DMS79 (cell line): ENCODE measurements at places on chromosomes 7 and 10.
A peak's percentile ranks its signal among the peaks of the same experiment; 100 is the strongest.

- no peak for DNase-seq
Observed at GRCh38 chr10:23186178-23186577, 5.9 kb upstream of the PTF1A start.

GRCh38 chr7:14902589-14903067, at the start of gene DGKB:
DGKB (minus strand) TSS chr7:14902751.
- DNase-seq, result peak; percentile 68

DNA sequence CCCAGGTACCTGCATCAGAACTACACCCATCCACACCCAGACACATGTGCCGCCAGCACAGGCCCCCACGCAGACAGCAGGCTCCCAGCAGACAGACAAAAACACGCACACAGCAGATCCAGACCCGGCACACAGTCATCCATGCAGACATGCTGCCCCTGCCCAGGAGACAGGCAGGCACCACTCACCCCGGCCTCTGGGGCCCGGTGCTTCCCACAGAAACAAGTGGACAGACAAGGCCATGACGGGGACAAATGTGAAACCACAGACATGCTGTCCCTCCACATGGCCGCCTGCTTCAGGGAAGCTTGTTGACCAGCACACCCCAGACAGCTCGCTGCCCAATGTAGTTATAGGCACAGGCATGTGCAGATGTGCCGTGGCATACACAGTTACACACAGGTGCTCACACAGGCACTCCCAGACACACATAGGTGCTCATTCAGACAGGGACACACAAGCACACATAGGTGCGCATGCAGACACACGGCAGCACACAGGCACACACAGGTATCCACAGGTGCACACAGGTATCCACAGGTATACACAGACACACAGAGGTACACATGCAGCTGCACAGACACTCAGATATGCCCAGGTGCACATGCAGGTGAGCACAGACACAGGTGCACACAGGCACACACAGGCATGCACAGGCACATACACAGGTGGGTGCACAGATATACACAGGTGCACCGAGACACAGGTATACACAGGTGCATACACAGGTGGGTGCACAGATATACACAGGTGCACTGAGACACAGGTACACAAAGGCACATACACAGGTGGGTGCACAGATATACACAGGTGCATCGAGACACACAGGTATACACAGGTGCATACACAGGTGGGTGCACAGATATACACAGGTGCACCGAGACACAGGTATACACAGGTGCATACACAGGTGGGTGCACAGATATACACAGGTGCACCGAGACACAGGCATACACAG, 10.5 kb upstream of the SCART1 start:
- DNase-seq, result no peak

- DNase-seq, result no peak
Observed at GRCh38 chr10:73893426-73893825, 17.5 kb upstream of the PLAU start.

DNA sequence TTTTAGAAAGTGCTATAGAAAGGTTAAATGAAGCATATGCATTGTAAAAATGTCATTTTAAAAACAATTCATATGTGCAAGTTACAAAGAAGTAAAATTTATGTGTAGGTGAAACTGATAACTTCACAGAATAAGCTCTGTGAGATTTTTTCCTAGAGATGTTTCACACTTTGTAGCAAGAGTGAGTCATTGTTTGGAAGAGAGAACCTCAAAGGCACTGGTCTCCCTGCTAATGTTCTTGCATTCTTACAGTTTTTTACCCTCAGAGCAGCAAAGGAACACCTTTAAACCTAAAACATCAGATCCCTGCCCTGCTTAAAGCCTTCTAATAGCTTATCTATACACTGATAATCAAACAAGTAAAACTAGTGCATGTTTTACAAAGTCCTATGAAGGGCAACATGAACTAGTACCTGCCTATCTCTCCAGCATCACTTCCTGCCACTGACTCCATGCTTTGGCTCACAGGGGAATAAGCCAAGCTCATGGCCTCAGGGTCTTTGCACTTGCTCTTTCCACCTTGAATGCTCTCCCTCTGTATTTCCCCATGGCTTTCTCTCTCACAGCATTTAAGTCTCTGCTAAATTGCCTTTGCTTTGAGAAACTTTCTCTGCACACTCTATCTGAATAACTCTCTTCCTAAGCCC, 997.0 kb downstream of the GATA3 start:
- no peak for DNase-seq

DNA sequence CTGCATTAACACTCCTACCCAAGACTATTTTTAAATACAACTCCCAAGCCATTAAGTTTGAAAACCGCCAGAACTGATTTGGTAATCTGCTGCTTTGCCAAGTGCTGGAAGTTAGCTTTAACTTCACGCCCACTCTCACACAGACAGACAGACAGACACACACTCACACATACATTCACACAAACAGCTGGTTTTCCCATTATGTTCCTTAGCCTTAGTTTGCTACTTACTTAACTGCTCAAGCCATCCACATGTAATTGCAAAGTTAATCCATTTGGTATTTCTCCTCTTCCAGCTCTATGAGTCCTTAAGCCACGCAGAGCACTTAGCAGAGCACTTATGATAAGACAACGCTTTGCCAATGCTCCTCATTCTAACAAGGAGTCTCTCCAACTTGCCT, 8.3 kb downstream of the COBL start:
- DNase-seq, result peak; percentile 45

DNA sequence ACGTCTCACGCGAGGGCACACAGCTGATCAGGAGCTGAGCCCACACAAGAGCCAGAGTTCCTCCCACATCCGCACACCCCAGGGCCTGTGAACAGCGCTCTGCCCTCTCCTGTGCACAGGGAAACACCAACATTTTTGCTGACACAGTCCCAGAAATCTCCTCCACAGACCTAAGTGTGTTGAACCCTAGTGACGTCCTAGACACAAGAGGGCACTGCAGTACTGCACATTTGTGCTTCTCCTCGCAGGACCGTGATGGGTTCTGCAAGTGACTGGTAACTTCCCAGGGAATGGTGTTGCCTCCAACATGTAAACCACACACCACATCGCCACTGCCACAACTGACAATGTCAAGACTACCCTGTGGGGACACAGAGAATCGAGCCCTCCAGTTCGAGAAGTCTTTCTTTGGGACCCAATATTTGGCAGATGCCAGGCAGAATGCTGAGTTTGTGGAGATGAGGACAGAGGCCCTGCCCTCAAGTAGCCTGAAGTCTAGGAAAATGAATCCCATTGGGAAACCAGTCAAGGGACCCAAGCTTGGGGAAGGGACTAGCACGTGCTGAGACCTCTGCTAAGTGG, 170.3 kb downstream of the PAXIP1 start:
- no peak for DNase-seq
